ENCODE measurements at places on chromosomes 12 and 14. TPM values are rescaled to one million over a fixed set of nuclear protein-coding genes. Genes with fewer than 3 reads are reported as not detected.

Gene DIO3
- not detected for total RNA-seq

Gene LPAR5
- total RNA-seq: 2.3 TPM

Gene C14orf132
- total RNA-seq: 0.21 TPM

Gene CD163
- total RNA-seq: not detected

Gene TSPAN11
- total RNA-seq: under 0.01 TPM

Gene ENDOU
- not detected for total RNA-seq

Gene TMEM63C
- 1.4 TPM for total RNA-seq

Gene GALNT9
- not detected for total RNA-seq

Gene RAPGEF3
- total RNA-seq: 8.2 TPM

Gene FAM90A1
- under 0.01 TPM for total RNA-seq

Gene EIF2S3B
- 0.72 TPM for total RNA-seq

Gene RNF212B
- total RNA-seq: not detected

Gene GPR65
- not detected for total RNA-seq

Gene BEST3
- total RNA-seq: not detected

Gene KRT80
- 8.3 TPM for total RNA-seq

Gene TOMM20L
- not detected for total RNA-seq

Gene PSMA6
- 270 TPM for total RNA-seq

Gene HOTAIR
- under 0.01 TPM for total RNA-seq

Gene DHRS1
- total RNA-seq: 23.0 TPM

Gene ASCL1
- not detected for total RNA-seq

Gene AQP2
- not detected for total RNA-seq

Gene ALG10B
- 1.9 TPM for total RNA-seq

Gene AMDHD1
- total RNA-seq: not detected

Gene PTHLH
- total RNA-seq: 193 TPM

Gene MYF6
- not detected for total RNA-seq

Gene LTB4R2
- 30.3 TPM for total RNA-seq

Gene KRT86
- 0.21 TPM for total RNA-seq

Gene ACSM4
- total RNA-seq: not detected

Gene CLEC9A
- total RNA-seq: not detected

Gene GNG2
- total RNA-seq: not detected

Gene FAM234B
- total RNA-seq: 5.1 TPM

Gene FGF23
- not detected for total RNA-seq

Gene EMP1
- 13.4 TPM for total RNA-seq

Gene KRT85
- not detected for total RNA-seq

Gene GSKIP
- total RNA-seq: 103 TPM

Gene TUNAR
- not detected for total RNA-seq

Gene NKX2-1
- total RNA-seq: 0.48 TPM

Gene SLCO1B3
- total RNA-seq: not detected

Gene PTGER2
- total RNA-seq: not detected

Gene CEP290
- 6.4 TPM for total RNA-seq

Gene FAM181A
- not detected for total RNA-seq

Gene GMFB
- 74.2 TPM for total RNA-seq

Gene PIWIL1
- total RNA-seq: not detected

Gene MEG3
- 5.1 TPM for total RNA-seq

Gene KRT2
- not detected for total RNA-seq

Gene ATL1
- total RNA-seq: 1.1 TPM

Gene INHBC
- not detected for total RNA-seq

Gene ESPL1
- total RNA-seq: 1.4 TPM

Gene SETD3
- total RNA-seq: 76.9 TPM

Gene MYL2
- not detected for total RNA-seq

Gene P2RX2
- total RNA-seq: not detected

Gene NTN4
- 108 TPM for total RNA-seq

Gene APOLD1
- 3.8 TPM for total RNA-seq

Gene ZFYVE21
- total RNA-seq: 94.8 TPM

Gene SAMD4A
- 12.4 TPM for total RNA-seq

Gene PABPN1
- 64.1 TPM for total RNA-seq

Gene CLECL1
- total RNA-seq: not detected
